Tibial nerve (tissue), 4 donors: ENCODE measurements at places on chromosomes 11 and 22. TPM values are rescaled to one million over a fixed set of nuclear protein-coding genes. Genes with fewer than 3 reads are reported as not detected.

DRD2 gene
- total RNA-seq, result 4.5 TPM

DNA sequence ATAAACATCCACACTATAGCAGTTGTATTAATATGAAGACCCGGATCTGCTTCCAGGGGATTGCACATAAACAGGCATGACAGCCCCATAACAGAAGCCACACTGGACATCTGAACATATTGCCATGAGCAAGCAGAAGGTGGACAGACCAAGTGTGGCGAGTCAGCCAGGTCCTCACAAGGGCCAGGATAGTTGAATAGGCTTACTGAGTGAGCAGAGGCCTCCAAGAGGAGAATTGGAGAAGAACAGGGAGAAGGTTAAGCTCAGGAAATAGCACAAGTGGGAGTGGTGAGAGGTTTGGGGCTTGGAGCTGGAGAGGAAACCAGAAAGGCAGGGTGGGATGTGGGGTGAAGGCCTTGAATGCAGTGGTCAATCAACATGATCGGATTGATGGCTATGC lies 10.8 kb downstream of the SLC35C1 start:
- DNase-seq, result no peak

- no peak for DNase-seq
Measured at GRCh38 chr11:75107187-75107586, 10.5 kb upstream of the OR2AT4 start.

- DNase-seq, result no peak
Measured at GRCh38 chr11:1505480-1505879, 18.9 kb upstream of the MOB2 start.

DLG2 gene
- total RNA-seq, result 6.5 TPM

DNA sequence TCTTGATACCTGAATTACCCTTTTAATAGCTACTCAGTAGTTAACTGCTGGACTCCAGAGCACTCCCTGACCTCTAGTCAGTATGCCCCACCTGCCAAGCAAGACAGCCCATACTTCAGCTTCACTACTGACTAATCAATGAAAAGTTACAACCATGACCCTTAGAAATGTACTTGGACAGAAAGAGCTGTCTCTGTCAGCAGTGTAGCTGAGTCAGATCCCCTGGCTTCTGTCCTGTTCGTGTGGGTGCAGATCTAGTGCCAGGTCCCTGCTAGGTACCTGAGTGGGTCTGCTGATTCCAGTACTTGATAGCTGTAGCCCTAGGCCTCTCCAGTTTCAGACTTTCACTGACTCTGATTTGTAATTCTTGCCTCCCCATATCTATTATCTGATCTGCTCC lies 265.8 kb upstream of the POU2AF2 start:
- DNase-seq, result no peak

GNG3 gene
- not detected for total RNA-seq

GRCh38 chr11:90332415-90332814 lies 109.6 kb upstream of the CHORDC1 start:
- DNase-seq, result no peak

DNA sequence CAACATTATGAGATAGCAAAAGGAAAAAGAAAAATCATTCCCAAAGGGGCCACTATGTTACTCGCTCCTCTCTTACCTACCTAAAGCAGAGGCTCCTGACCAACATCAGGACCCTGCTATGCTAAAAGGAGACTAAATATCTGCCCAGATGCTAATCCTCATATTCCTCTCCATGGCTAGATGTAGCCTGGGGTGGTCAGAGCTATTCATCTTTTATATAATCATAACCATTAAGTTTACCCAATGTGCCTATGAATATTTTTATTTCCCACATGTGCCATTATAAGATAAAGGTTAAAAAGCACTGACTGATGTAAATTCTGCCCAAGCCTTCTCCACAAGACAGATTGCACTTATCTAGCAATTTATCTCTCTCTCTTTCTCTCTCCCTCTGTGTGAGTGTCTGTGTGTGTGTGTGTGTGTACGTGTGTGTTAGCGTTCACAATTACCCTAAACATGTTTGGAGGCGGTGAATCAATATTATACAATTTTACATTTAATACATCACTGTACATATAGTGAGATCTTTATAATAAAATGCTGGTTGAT lies 41.2 kb upstream of the ANO5 start:
- DNase-seq, result no peak

APOL5 gene
- total RNA-seq, result not detected

SYT7 gene
- total RNA-seq, result 1.8 TPM

DNA sequence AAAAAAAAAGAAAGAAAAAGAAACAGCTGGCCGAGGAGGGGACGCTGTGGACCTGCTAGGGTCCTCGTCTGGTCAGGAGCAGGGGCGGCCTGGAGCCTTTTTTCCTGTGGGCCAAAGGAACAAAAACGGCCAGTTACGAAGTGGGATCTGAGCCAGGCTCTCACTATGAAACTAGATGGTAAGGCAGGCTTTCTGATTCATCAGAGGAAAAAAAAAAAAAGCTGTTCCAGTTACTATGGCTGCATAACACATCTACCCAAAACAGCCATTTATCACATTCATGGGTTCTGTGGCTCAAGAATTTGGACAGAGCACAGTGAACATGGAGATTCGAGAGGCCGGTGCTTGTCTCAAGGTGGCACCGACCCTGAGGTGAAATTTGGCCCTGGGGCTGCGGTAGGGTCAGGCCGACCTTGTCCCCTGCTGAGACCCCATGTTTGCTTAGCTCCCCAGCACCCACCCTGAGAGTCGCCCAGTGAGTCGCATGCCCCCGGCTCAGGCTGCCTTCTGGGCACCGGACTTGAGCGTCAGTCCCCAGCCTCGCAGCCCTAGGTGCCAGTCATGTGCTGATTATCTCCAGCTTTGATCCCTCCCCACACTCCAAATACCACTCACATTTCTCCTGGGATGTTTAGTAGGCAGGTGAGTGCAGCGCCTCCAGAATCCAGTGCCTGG lies 34.2 kb downstream of the MRGPRD start:
- peak; percentile 23 for DNase-seq

TRMT2A gene
- 66.0 TPM for total RNA-seq

- DNase-seq, result no peak
Measured at GRCh38 chr22:45784357-45785277, 113.0 kb downstream of the ATXN10 start.

KCNQ1 gene
- total RNA-seq, result 7.5 TPM

DNA sequence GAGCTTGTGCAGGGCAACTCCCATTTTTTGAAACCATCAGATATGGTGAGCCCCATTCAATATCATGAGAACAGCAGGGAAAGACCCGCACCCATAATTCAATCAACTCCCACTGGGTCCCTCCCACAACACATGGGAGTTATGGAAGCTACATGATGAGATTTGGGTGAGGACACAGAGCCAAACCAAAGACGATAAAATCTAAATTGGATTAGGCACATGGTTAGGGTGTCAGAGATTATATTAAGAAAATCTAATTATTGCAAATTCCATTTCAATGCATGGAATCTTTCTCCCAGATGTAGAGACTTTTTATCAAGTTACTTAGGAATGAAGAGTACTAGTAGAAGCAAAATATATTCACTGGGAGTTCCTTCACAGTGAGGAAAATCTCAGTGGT lies 324.9 kb downstream of the JRKL start:
- no peak for DNase-seq

SLC35E4 gene
- 15.0 TPM for total RNA-seq

MS4A6A gene
- total RNA-seq, result 80.0 TPM

PRG2 gene
- 0.39 TPM for total RNA-seq

DNA sequence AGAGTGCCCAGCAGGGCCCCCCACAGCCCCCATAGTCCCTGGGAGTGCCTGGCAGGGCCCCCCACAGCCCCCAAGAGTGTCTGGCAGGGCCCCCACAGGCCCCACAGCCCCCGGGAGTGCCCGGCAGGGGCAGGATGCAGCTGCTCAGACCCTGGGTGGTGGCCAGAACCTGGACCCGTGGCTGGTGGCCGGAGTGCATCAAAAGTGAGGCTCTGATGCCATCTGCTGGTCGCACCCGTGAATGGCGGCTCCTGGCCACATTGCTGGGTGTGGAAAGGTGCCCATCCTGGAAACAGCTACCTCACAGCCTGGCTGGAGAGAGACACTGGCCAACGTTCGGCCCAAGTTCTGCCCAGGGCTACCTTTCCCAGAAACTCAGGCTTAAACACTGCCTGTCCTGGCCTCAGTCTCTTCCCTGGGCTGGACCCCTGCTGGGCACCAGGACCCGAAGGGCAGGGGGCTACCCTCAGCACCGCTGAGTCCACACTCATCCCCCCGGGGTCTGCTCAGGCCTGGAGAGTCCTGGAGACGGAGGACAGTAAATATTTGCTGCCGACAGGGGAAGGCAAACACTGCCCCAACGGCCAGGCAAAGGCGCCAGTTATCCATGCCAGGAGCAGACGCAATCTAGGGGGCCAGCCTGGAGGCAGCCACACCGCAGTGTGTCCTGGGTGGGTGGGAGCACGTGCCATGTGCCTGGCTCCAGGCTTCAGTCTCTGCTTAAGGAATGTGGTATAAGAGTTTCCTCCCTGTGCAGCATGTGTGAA lies 4.4 kb downstream of the INS start:
- DNase-seq, result peak; percentile 70

NLRP10 gene
- total RNA-seq, result not detected

DNA sequence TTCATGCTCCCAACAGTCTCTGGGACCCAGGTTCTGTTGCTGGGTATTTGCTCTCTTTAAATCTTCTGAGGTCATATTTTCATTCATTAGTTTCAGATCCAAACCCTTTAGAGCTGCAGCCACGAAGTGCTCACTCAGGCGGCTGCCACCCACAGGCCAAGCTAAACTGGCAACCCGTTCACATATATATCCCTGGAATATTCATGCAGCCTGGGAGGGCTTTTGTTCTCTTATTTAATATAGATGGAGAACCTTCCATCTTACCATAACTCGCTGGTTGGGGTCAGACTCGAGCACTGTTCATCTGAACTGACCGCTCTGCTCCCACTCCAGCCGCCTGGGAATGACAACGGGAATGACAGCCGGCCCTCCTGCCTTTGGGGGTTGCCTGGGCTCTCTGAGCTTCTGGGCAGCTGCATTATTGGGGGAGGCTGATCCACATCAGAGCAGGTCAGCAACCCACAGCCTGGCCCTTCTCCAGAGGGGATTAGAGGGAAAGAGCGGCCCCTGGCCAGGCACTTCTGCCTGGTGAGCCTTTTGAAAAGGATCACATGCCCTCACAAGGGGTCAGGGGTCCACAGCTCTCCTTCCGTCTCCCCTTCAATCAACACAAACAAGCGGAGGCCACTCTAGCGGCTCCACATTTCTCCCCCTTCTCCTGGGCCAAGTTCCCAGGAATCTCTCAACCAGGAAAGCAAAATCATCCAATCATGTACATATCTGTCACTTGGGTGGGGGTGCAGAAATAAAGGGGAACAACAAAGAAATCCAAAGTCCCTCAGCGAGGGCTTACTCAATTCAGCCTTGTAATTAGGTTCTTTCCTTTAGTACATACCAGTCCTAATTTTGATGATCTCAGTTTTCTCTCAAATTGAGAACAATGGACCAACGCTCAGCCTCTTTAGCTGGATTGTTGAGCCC lies 11.8 kb downstream of the TMEM184B start:
- no peak for DNase-seq

ACR gene
- total RNA-seq, result 4.8 TPM

DNA sequence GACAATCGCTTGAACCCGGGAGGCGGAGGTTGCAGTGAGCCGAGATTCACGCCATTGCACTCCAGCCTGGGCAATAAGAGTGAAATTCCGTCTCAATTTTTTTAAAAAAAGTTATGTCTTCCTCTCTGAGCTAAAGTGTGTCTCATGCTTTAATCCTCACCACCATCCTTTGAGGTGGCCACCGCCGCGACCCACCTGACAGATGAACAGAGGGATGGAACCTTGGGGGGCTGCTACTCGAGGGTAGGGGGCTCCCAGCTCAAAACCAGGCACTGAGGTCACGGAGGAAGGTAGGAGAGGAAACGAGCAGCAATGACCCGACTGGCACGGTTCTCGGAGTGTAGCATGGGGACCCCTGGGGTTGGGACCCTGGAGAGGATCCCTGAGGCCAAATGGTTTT lies 10.7 kb upstream of the POLDIP3 start:
- no peak for DNase-seq

PLAAT5 gene
- total RNA-seq, result 15.3 TPM

GRCh38 chr22:19477321-19478044 lies 1.5 kb downstream of the UFD1 start:
- DNase-seq, result no peak

- DNase-seq, result no peak
Measured at GRCh38 chr22:35660291-35661127, 12.3 kb downstream of the APOL6 start.

ROBO4 gene
- total RNA-seq, result 22.7 TPM

PRR33 gene
- not detected for total RNA-seq

TRPM5 gene
- not detected for total RNA-seq

SLC25A45 gene
- 4.4 TPM for total RNA-seq

- no peak for DNase-seq
Measured at GRCh38 chr11:1468002-1468401, 18.6 kb downstream of the MOB2 start.

DNA sequence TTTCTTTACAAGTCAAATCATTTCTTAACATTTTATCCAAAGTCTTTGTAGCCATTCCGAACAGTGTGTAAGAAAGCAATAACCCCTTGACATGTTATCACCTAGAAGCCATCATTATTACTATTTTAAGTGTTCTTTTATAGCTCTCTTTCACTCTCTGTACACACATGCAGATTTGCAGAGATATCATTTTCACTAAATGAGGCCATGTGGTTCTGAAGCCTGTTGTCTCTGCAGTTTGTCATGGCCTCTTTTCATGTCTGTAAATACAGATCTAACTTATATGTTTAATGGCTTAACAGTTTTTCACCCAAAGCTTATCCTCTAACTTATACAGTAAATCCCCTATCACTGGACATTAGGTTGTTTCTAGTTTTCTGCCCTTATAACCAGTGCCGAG lies 166.8 kb downstream of the MYO18B start:
- no peak for DNase-seq

TMPRSS6 gene
- total RNA-seq, result not detected

GRCh38 chr11:31783252-31783651 lies 27.9 kb downstream of the PAX6 start:
- no peak for DNase-seq

KRTAP5-10 gene
- not detected for total RNA-seq

- DNase-seq, result no peak
Measured at GRCh38 chr11:45659031-45659817, 6.2 kb downstream of the CHST1 start.

DNA sequence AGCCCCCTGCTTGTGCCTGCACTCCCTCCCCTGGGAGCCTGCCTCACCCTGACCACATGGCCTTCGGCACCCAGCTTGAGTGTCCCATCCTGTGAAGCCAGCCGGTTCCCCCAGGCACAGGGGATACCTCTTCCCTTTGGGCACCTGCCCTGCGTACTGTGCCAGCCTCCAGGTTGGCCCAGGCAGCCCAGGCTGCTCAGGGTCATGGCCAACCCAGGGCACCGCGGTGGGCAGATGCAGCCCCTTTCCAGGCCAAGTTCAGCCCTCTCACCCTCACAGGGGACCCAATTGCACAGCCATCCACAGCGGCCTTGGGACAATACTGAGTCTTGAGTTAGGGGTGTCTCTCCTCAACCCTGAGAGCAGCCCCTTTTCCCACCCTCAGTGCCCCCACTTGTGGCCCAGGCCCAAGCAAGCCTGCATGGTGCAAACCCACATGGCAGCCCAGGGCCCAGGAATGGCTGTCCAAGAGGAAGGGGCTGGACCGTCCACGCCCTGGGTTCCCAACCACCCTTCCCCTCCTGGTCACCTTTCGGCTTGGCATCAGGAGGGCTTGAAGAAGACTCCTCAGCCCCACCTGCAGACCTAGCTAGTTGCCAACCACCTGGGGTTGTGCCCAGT lies 87.7 kb downstream of the CDKN1C start:
- DNase-seq, result no peak

GRAP2 gene
- total RNA-seq, result 4.2 TPM

MFRP gene
- not detected for total RNA-seq
